ENCODE measurements at places on chromosomes 2 and 18. TPM values are rescaled to one million over a fixed set of nuclear protein-coding genes. Genes with fewer than 3 reads are reported as not detected.

DNA sequence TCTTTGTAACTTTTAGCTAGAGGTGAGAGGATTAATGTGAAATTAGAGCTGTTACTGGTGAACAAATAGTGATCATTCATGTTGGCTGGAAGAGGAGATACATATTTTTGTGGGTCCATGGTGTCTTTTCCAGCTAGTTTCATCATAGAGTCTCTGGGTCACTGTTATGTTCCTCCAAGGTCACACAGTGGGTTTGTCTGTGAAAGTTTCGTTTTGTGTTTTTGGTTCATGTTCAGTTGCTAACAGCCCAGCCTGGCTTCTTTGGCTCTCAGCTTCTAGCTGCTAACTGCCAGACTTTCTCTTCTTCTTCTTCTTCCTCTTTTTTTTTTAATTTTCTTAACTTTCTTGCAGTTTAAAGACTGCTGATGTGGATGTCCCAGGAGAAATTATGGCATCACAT lies 480.0 kb upstream of the SYT4 start:
- no peak for DNase-seq

Gene OTOS
- total RNA-seq: not detected

Gene CD8A
- total RNA-seq: not detected

GRCh38 chr2:170821531-170822289 lies 5.0 kb downstream of the GAD1 start:
- DNase-seq: no peak

GRCh38 chr18:62080172-62080900 lies 106.5 kb downstream of the PIGN start:
- no peak for DNase-seq

DNA sequence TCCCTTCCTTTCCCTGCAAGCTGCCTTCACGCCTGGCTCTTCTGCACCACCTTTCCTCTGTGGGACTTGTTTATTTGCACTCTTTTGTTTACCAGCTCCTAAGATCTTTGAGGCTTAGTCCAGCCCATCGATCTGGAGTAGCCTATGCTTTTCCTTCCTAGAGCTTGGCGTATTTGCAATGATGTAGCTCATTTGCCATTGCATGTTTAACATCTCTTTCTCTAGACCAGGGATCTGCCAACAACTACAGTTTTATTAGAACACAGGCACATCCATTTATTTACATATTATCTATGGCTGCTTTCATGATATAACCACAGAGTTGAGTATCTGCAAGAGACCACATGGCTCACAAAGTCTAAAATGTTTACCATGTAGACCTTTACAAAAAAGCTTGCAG lies 150.4 kb downstream of the RAPGEF4 start:
- no peak for DNase-seq

Gene CEP68
- total RNA-seq: 3.3 TPM

DNA sequence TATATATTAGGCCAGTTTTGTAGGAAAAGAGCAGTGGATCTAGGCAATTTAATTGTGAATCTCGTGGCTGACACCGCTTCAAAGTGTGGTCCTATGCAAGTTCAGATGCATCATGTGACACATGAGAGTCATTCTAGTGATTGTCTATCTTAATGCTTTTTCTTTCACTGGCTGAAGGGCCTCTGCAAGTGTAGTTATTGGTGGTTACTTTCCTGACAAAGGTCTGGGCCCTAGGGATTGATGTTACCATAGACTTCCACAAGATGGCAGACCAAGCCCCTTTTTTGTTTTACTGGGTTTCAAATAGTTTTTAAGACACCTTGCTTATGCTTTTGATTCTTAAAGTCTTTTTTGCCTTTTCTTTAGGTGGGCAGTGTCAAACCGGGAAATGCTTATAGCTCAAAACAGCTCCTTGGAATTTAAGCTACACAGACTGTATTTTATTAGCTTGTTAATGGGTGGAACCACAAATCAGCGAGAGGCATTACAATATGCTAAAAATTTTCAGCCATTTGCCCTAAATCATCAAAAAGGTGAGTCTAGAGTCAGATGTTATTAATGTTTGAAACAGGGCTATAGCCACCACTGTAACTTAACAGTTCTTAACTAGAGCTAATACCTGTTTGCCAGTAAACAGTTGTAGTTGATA lies 25.9 kb downstream of the CD8A start:
- peak; percentile 46 for DNase-seq

Gene ZNF24
- 34.7 TPM for total RNA-seq

DNA sequence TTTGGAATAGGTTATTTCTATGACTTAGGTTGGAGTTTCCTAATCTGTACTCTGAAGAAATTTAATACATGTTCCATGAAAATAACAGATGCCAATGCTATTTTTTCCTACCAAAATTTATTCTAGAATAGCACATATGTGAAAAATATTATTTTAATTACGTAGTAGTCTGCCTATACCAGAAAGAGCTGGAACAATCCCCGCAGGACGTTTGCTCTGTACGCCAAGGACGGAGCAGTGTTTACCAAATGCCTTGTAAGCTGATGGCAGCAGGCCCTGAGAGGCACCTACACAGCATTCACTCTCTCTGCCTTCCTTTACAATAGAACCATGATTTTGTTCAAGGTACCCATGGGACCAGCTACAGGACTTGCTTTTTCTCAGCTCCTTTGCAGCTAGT lies 16.8 kb upstream of the SLC1A4 start:
- DNase-seq: no peak

GRCh38 chr18:49026501-49027373 lies 76.0 kb upstream of the SMAD7 start:
- DNase-seq: no peak

Gene ALPI
- not detected for total RNA-seq

Gene SNORC
- total RNA-seq: 0.71 TPM

GRCh38 chr2:60070736-60071489 lies 482.5 kb downstream of the BCL11A start:
- no peak for DNase-seq

DNA sequence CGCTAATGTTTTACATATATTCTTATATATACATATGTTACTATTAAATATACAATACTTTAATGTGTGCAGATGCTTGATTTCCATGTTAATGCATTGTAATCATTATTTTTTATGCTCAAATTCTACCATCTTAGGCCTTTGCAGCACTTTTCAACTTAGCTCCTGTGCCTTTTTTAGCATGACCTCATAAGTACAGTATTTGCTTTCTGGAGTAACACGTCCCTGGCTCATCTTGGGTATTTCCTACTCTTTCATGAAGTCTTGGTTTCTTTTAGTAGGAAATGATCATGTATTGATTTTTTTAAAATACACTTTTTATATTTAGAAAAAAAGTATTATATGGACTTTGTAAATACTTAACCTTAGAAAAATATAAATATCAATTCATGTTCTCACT lies 36.5 kb downstream of the CAB39 start:
- DNase-seq: no peak

DNA sequence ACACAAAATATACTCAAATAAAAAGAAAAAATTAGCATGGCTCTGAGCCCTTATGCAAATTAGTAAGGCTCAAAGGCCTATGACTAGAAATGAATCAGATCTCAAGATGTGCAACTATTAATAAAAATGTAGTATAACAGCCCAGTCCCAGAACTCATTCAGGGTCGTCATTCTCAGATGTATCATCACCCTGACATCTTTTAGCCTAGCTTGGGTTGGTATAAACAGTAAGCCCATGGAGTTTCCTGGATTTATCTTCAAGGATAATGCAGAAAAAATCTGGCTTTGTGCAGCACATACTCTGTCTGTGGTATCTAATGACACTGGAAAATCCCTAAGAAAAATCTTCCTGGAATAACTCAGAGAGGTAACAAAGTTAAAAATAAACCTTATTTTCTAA lies 239.3 kb downstream of the ZNF385B start:
- no peak for DNase-seq

GRCh38 chr2:206626108-206626507 lies 16.2 kb upstream of the FAM237A start:
- DNase-seq: no peak

DNA sequence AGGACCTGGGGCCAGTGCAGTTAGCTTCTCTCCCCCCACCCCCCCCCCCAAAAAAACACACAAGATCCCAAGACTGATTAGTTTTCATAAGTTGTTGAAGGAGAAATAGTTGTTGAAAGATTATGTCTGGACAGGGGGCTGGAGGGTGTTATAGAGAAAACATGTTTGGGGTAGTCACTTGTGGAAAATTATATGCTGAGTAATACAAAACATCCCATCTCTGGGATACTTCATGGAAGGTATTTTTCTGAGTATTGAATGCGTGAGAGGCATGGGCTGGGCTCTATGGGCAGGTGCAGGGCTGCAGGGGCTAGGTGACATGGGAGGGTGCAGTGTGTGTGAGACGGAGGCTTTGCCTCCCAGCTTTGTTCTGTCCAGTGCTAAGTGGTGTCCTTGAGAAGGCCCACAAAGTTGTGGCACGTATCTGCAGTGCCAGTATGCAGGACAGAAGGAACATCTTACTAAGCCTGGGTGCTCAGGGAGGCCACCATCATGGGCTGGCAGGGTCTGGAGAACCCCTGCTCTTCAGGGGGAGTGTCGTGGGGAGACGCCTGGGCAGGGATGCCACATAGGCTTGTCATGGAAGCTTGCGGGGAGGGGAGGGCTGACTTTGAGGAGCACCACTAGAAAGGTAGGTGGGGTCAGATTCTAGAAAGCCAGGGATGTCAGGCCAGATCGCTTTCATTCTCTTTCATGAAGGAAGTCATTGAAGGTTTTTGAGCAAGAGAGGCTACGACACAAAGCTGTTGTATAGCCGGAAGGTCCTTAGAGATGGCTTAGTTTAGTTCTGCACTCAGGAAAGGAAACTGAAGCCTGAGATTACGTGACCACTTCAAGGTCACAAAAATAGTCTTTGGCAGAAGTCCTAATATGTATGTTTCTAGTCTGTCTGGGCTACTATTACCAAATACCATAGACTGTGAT lies 232.0 kb downstream of the LDLRAD4 start:
- no peak for DNase-seq

DNA sequence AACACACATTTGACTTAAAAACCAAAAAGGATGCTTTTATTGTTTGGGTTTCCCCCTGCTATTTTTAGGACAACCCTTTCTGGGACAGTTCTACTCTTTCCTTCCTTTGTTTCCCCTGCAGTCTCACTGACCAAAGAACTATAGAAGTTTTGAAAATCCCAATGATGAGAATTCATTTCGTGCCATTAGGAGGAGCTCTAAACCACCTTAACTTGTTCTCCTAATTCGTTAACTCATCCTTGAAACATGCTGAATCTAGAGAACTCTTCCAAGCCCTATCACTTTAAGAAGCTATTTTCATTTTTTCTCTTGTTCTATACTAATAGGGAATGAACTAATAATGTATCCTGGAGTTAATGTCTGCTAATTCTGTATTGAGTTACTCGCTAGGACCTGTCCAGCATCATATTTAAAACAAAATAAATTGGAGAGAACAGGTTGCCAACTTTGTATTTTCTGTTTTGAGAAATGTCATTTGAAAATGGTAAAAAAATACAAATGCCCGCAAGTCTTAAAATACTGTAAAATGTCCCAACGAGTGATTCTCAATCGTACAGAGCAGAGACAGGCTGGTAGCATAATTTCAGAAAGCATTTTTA lies 62.9 kb downstream of the AFTPH start:
- peak; percentile 50 for DNase-seq

DNA sequence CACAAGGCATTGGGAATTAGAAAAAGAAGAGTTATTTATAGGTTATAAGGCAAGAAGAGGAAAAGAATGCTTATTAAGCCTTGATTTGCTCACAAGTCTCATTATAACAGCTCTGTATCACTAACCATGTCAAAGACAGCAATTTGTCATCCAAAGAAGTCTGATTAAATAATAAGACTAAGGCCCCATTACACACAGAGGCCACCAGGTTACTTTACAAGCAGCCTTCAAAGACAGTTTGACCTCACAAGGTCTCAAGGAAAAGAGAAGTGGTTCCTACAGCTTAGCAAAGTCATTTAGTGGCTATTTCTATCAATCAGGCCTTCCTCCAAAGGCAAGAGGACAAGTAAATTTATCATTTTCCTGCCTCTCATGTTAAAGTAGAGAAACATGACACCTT lies 188.5 kb downstream of the MBD2 start:
- DNase-seq: no peak

GRCh38 chr2:129891341-129892320 lies 87.8 kb upstream of the RAB6C start:
- DNase-seq: no peak

GRCh38 chr2:65198737-65199136 lies 28.9 kb upstream of the ACTR2 start:
- DNase-seq: peak; percentile 9

GRCh38 chr2:143679617-143680016 lies 550.4 kb downstream of the ARHGAP15 start:
- DNase-seq: no peak

DNA sequence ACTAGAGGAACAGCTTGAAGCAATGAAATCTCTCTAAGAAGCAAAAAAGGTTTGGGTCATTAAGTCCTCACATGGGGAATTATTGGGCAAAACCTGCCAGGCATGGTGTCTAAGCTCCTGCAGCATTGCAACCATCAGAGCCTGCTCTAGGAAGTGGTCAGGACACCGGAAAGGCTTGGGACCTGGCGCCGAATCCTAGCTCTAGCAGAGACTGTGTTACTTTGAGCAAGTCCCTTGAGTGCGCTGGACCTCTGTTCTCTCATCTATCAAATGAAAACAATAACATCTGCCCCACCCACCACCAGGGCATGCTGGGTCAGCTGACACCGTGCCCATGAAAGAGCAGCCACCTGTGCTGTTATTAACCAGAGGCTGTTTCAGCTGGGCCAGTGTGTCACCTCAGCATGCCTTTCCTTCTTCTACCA lies 6.3 kb downstream of the TMEM127 start:
- no peak for DNase-seq

DNA sequence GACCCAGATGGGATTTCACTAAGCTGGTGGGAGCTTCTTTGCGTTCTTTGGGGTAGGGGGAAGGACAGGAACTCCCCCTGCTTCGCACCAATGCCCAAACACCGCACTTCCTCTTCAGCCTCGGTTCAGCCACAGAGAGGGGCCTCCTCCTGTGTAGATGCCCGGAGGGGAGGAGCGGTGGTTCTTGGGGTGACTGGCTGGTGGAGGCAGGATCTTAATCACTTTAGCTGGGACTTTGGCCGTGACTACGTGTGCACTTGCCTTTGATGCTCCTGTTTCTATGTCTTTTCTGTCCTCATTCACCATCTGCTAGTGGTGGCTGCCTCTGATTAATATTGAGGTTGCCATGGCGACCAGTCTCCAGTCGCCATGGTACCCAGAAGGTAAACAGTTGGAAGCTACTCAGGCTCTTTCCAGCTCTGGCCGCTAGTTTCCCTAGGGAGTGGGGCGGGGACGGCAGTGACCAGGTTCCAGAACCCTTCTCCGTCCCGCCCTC lies 1.9 kb downstream of the CNGA3 start:
- DNase-seq: peak; percentile 38

Gene MARS2
- 3.4 TPM for total RNA-seq

- DNase-seq: peak; percentile 33
These were observed 21.0 kb upstream of the PAX3 start for GRCh38 chr2:222319586-222320435.
